ENCODE measurements at places on chromosomes 1 and 21. TPM values are rescaled to one million over a fixed set of nuclear protein-coding genes. Genes with fewer than 3 reads are reported as not detected.

The ADAM30 gene
- not detected for total RNA-seq

The XCL1 gene
- total RNA-seq: not detected

The DIP2A gene
- total RNA-seq: 125 TPM

The C1orf115 gene
- 0.25 TPM for total RNA-seq

The INSRR gene
- 0.07 TPM for total RNA-seq

The CLCN6 gene
- 13.5 TPM for total RNA-seq

The MSH4 gene
- 0.22 TPM for total RNA-seq

The VWA1 gene
- total RNA-seq: not detected

Data from CD4-positive, CD25-positive, alpha-beta regulatory T cell (primary cell).